ENCODE measurements at places on chromosomes 12 and 14.

GRCh38 chr12:10142976-10143589, 13.1 kb upstream of the CLEC7A start:
- no peak for DNase-seq

GRCh38 chr12:62163368-62163767, 96.8 kb upstream of the USP15 start:
- DNase-seq, result no peak

DNA sequence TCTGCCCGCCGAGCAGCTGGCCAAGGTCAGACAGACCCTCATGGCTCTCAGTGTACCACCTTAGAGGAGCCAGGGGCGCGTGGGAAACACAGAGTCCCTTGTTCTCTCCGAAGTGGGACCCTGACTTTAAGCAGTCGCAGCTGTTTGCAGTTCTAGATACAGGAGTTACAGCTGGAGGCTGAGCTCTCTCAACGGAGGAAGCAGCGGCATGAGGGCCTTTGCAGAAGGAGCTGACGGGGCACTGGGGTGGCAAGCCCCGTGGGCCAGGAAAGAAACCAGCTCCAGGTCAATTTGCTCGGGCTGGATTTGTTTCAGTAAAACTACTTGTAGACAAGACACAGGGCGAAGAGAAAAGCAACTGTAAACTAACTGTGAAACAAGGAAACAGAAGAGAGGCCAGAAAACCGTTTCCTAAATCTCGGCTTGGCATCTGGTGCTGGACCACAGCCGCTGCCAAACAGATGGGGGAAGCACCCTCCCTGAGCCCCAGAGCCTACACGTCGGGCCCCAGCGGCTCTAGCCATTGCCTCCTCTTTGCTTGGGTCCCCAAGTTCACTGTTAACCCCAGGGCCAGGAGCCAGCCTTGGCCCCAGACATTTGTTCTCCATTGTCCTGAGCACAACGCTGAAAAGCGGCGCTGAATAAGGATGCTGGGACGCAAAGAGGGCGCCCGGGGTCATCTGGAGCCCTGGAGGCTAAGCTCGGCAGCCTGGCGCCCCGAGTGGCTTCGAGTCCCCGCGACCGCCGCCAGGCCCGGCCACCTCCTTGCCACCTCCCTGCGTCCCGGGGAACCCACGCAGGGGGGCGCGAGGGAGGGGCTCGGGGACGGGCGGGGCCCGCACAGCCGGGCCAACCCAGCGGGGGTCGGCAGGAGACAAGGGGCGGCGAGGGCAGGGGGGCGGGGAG, 914 bp upstream of the PACS2 start:
- no peak for DNase-seq

- DNase-seq, result no peak
These were observed 7.9 kb upstream of the BBS10 start for GRCh38 chr12:76356071-76356470.

- no peak for DNase-seq
These were observed 239.3 kb downstream of the RMST start for GRCh38 chr12:97701901-97702300.

DNA sequence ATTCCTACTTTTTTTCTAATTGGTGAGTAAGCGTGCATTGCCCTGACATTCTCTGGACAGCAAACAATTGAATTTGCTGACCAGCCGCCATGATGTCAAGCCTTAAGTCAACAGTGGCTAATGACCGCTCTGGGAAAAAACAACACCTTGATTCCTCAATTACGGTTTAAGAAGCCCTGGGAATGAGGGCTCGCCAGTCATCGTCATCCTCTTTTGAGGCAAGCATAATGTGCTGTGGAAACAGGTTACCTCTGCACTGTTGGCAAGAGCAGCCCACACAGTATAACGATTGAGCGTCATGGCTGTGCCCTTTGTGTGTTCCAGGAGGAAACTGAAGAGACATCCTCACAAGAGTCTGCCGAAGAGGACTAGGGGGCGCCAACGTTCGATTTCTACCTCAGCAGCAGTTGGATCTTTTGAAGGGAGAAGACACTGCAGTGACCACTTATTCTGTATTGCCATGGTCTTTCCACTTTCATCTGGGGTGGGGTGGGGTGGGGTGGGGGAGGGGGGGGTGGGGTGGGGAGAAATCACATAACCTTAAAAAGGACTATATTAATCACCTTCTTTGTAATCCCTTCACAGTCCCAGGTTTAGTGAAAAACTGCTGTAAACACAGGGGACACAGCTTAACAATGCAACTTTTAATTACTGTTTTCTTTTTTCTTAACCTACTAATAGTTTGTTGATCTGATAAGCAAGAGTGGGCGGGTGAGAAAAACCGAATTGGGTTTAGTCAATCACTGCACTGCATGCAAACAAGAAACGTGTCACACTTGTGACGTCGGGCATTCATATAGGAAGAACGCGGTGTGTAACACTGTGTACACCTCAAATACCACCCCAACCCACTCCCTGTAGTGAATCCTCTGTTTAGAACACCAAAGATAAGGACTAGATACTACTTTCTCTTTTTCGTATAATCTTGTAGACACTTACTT, 138.9 kb downstream of the HMGA2 start:
- peak; percentile 5 for DNase-seq

- DNase-seq, result no peak
These were observed 92.4 kb upstream of the TMEM260 start for GRCh38 chr14:56487090-56487667.

GRCh38 chr14:72780751-72781150, 113.2 kb downstream of the DPF3 start:
- DNase-seq, result no peak

GRCh38 chr12:117069926-117070900, 29.0 kb downstream of the TESC start:
- DNase-seq, result no peak

DNA sequence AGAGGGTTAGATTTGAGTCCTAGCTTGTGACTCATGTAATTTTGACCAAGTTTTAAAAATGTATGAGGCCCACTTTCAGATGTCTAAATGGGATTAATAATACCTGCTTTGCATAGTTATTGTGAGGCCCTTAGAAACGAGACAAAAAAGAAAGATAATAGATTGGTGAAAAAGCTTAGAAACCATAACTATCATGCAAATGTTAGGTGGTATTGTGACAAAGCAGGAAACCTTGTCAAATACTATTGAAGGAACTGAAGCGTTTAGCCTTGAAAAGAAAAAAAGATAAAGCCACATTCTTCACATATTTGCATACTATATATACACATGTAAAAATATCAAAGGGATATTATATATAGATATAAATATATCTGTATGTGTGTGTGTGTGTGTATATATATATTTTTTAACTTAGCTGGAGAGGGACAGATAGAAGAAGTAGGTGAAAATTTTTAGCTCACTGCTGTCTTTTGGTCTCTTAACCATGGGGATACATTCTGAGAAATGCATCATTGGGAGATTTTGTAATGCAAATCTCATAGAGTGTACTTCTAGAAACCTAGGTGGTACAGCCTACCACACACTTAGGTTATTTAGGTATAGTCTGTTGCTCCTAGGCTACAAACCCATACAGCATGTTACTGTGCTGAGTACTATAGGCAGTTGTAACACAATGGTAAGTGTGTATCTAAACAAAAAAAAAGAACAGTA, 270.3 kb downstream of the CCDC91 start:
- DNase-seq, result no peak

DNA sequence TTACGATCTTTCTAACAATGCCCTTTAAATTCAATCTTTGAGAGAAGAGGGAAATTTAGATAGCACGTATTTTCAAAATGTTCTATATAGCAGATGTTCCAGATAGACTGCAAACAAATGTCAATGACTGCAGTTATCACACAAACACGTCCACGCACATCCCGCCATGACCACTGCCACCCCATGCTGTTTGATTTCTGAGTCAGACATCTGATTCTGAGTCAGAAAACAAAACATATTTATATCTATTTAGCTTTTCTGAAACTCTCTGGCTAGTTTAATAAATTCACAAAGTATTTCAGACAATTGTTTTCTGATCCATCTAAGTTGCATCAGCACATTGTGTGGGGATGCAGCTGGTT, 105.9 kb upstream of the BCAT1 start:
- DNase-seq, result no peak

GRCh38 chr14:32940066-32940651, 1.5 kb downstream of the NPAS3 start:
- peak; percentile 60 for DNase-seq

- no peak for DNase-seq
These were observed 789 bp upstream of the VWF start for GRCh38 chr12:6125310-6125608.

GRCh38 chr12:47885012-47885501, 19.7 kb downstream of the VDR start:
- no peak for DNase-seq

DNA sequence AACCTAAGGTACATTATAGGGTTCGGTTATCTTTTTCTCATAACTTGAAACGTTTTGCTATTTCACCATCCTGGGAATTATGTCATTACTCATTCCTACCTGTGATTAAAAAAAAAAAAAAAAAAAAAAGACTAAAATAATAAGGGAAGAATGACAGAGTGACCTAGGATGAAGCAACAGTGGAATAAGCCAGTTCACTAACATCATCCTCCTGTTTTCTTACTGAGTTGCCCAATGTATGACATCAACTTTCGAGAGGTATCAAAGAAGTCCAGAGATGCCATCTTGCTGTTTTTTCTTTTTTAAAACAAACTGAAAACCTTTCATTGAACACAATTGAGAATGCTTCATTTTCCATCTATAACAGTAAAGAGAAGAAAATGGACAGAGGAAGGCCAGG, 42.8 kb downstream of the AMN start:
- no peak for DNase-seq

DNA sequence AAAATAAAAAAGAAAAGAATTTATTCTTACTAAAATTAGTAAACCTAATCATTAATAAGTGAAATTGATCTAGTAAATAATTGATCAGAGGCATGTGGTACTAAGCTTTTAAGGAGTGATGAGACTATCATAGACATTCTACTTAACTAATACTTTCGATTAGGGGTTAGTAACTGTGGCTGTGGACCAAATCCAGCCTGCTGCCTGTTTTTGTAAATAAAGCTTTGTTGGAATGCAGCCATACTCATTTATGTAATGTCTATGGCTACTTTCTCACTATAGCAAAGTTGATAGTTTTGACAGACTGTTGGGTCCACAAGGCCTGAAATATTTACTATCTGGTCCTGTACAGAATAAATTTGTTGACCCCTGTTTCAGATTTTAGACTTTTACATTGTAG, 63.2 kb downstream of the PLEKHA5 start:
- DNase-seq, result no peak

DNA sequence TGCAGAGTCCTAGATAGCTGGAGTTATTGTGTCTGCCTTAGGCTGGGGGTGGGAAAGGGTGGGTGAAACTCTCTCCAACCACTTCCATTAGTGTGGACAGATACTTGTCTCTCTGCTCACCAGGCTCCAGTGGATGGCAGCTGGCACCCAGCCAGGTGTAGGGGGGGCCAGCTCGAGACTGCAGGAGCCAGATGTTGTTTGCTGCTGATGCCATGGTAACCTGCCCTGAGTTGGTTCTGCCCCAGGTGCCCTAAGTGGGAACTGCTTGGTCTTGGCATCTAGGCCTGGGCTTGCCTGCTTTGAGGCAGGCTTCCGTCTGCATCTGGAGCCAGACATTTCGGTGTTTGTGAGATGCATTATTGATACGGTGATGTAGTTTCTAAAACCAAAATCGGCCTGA, 82.2 kb downstream of the ADCK1 start:
- peak; percentile 38 for DNase-seq

- no peak for DNase-seq
These were observed 283.9 kb downstream of the TMTC2 start for GRCh38 chr12:82970614-82971013.

DNA sequence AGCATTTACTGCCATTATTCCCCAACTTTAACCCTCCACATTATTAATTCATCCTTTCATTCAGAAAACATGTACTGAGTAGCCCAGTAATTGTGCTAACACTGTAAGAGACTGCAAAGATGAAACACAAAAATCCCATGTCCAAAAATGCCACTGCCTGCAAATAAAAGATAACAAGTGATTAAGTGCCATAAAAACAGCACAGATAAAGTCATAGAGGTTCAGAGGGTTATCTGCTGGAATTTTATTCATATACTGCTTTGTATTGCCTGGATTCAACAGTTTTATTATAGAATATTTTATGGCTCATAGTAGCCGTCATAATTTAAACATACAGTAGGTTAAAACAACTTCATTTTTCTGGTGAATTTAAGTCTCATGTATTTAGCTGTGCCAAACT, 177.9 kb downstream of the KICS2 start:
- no peak for DNase-seq

GRCh38 chr12:32158525-32158924, 51.9 kb downstream of the BICD1 start:
- DNase-seq, result no peak

DNA sequence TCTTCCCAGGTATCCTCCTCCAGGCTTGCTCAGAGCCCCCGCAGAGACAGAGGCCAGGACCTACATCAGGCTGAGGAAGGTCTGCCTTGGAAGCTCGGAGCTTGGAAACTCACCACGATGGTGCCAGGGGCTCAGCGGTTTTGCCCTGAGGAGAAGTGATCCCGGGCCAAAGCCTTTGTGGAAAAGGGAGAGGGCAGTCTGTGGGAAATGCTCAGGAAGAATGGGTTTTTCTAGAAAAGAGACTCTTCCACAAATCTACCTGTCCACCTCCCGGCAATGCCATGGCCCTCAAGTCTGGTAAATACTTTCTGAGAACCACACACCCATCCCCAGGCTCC, 8.0 kb downstream of the KRT2 start:
- no peak for DNase-seq

DNA sequence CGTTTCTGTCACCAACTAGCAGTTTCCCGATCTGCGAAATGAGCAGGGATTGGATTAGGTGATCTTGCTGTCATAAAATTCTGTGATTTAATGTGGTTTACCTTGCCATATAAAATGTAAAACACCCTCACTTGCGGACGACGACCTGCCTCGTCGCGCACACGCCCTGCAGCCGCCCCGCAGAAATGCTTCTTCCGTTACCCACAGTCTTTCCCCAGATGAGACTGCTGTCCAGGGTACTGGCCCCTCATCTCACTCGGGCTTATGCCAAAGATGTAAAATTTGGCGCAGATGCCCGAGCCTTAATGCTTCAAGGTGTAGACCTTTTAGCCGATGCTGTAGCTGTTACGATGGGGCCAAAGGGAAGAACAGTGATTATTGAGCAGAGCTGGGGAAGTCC, 17.7 kb upstream of the FOXJ2 start:
- no peak for DNase-seq

DNA sequence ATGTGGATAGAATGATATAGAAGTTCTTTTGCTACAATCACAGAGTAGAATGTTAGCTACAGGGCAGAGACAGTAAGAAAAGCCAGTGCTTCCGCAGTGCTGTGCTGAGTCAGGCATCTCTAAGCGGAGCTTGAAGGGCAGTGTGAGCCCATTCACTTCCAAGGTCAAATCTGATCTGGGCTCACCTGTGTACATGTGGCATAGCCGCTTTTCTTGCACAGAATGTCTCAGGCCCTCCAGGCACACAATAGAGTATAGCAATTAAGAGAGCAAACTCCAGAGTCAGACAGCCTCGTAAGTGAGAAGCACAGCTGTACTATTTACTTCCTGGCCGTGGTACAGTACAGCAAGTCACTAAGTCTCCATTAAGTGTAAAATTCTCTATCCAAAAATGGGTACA, 26.8 kb downstream of the CORO1C start:
- DNase-seq, result no peak
